ENCODE measurements at places on chromosomes 12 and 14.

DNA sequence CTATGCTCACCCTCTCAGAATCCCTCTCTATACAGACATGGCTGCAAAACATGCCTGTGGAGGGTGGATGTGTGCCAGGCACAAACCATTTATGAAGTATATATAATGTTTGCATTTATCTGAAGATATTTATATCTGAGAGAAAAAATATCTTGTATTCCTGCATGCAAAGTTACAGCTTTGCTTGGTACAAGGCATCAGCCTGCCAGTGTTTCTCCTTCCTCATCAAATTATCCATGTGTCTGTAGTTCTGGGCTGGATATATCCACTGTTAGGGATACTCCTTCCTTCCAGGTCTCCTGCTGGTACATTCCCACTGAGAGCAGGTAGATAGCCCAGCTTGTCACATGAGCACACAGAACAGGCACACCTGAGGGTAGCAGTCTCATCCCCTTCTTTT is 12.0 kb downstream of the HOXC4 start:
- DNase-seq, result no peak

GRCh38 chr12:45548426-45548825 is 181.1 kb upstream of the ARID2 start:
- DNase-seq, result no peak

- no peak for DNase-seq
Observed at GRCh38 chr14:43369710-43370564, 1137.1 kb downstream of the FSCB start.

DNA sequence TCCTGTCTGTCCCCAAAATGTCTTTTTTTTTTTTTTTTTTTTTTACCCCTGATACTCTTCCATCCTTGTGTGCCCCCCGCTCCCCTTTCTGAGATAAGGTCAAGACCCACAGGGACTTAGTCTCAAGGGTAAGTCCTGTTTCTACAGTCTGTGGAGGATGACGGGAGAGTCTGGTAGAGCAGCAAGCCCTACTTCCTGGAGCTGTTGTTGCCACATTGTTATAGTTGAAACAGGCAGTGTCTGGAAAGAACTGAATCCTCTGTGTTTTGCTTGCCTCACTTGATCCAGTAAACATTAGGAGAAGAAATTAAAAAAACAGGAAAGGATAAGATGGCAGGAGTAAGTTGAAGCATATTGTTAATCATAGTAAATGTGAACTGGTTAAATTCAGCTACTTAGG is 45.5 kb downstream of the ZNF664 start:
- no peak for DNase-seq

GRCh38 chr14:42541535-42542001 is 934.9 kb downstream of the LRFN5 start:
- DNase-seq, result no peak

- DNase-seq, result no peak
Observed at GRCh38 chr12:85641796-85642195, 194.4 kb downstream of the RASSF9 start.

DNA sequence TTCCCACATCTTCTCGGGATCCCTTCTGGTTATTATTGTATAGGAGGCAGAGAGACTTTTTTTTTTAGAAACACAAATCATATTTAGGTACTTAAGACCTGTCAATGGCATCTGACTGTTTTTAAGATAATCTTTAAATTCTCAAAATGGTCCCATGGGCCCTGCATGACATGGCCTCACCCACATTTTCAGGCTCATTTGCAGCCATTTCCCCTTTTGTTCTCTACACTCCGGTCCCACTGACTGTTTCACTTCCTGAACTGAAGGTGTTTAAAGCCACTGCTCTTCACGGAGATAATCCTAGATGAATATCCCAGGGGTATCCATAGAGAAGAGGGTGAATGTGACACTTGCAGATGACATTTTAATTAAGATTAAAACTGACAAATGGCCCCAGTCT is 12.3 kb upstream of the C12orf71 start:
- DNase-seq, result no peak

- no peak for DNase-seq
Observed at GRCh38 chr12:58523360-58523759, 396.9 kb downstream of the LRIG3 start.

DNA sequence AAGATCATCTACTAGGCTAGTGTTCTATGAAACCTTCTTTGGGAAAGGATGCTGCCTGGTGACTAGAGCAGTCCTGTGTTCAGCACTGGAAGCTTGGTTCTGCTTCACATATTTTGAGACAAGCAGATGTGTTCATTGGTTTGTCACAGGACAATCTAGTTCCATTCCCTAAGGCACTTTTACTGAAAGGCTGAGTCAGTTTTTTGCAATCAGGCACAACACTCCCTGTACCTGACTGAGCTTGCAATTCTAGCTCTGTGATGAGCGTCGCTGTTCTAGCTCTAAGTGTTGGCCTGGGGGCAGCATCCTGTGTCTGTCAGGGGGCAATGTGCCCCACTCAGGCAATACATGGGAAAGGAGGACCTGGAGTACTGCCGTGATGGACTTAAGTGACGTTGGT is 144.4 kb downstream of the CAND1 start:
- DNase-seq, result no peak

DNA sequence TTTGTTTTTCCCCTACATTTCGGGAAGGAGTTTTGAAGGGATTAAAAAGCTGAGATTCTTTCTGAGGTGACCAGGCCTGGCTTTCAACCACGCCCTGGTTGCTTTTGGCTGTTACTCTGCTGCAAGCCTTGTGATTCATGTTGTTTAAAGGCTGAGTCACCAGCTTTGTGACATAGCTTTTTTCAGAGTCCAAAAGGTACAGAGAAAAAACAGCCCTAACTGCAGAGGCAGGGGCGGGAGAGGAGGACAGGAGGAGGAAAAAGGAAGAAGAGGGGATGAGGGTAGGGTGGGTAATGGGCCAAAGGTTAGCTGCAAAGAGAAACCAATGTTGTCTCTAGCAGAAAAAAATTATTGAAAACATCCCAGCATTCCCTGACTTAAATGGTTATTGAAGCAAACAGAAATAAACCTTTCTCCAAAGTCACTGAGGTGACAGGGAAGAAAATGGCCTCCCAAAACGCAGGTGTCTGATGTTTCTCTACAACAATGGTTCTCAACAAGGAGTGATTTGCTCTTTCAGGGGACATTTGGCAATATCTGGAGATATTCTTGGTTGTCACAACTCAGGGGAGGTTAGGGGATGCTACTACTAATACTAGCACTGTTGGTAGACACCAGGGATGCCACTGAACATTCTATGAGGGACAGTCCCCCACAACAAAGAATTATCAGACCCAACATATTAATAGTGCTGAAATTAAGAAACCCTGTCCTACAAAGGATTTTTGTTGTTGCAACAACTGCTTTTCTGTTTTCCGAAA is 2.1 kb upstream of the UBC start:
- no peak for DNase-seq

DNA sequence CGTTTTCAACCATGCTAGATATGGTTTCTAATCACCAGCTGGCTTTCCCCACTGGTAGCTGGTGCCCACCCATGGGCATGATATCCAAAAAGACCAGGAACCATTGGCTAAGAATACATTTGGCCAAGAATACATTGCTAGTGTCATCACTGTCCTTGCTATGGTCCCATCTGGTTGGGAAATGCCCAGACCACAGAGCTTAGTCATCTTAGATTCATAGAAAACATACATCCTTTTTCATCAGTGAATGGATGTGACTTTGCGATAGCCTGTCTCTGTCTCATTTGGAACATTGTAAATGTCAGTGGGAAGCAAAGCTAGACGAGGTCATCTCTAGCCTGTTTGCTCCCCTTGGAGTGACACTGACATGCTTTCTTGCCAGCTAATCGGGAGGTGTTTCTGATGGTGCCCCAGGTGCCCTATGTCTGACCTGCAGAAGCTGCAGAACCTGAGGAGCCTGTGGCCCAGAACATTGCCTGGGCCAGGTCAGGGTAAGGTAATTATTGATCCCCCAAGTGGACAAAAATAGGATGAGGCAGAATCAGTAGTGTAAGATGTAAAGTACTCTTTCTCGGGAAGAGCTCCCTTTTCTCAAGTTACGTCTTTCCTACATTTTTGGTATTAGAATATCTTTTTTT is 194.8 kb downstream of the SLC41A2 start:
- no peak for DNase-seq

GRCh38 chr12:16523951-16524331 is 82.0 kb downstream of the LMO3 start:
- no peak for DNase-seq

DNA sequence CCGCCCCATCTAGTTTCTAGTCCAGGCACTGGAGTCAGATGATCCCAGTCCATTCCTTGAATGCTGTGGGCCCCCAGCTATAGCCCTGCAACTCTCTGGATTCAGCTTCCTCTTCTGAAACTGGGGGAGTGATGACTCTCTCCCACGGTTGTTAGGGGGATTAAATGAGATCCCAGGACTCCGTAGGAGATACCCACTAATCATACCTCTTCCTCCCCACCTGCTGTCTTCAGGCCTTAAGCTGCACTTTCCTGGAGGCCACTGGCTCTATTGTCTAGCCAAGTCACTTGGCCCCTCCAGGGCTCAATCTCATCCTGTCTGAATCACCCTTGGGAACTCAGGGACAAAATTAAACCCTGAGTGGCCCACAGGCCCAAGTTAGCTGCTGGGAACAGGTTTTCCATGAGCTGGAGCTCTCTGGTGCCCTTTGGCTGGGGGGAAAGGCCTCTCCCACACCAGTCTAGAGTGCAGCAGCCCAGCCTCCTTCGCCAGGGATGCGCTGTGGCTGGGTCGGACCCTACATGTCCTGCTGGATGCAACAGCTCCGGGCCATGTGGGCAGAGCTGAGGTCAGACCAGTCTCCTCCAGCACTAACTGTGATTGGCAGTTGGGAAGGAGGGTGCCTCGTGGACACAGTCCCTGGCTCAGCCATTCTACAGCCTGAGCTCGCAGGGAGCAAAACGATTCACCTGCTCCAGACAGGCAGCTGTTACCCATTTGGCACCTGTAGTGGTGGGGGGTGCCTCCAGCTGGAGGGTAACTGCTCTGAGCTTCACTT is 6.0 kb upstream of the ASB2 start:
- no peak for DNase-seq
